Non-pigmented ciliary epithelial cell (primary cell): ENCODE measurements at places on chromosomes 6 and 20.
A peak's percentile ranks its signal among the peaks of the same experiment; 100 is the strongest.

- no peak for DNase-seq
Observed at GRCh38 chr20:12610871-12611270, 397.9 kb upstream of the SPTLC3 start.

GRCh38 chr6:162306616-162307015 is 420.9 kb downstream of the PRKN start:
- DNase-seq = no peak

- DNase-seq = no peak
Observed at GRCh38 chr20:43102394-43102793, 87.3 kb downstream of the PTPRT start.

GRCh38 chr6:26157251-26158075 is 70.2 kb downstream of the HFE start:
- DNase-seq = peak; percentile 92

DNA sequence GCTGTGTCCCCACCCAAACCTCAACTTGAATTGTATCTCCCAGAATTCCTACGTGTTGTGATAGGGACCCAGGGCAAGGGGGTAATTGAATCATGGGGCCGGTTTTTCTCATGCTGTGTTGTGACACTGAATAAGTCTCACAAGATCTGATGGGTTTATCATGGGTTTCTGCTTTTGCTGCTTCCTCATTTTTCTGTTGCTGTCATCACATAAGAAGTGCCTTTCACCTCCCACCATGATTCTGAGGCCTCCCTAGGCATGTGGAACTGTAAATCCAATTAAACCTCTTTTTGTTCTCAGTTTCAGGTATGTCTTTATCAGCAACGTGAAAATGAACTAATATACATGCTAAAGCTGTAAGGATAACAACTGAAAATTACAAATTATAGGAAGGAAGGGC is 88.3 kb downstream of the CDYL start:
- DNase-seq = no peak

- no peak for DNase-seq
Observed at GRCh38 chr6:73460056-73460455, 1.5 kb upstream of the MTO1 start.

DNA sequence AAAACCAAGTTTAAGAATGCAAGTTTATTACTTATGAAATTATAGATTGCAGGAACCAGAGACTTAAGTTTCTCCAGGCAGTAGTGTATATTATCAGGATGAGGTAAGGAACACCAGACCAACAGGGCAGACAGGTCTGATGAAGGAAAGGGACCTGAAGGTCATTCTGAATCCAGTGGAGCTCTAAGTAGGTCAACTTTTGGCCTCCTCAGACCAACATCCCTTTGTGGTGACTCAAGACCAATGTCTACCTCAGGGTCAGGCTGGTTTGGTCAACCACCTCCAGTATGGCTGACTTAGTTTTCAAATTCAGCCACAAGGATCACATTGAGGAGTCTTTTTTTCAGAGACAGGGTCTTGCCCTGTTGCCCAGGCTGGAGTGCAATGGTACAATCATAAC is 38.7 kb upstream of the TFAP2A start:
- no peak for DNase-seq

DNA sequence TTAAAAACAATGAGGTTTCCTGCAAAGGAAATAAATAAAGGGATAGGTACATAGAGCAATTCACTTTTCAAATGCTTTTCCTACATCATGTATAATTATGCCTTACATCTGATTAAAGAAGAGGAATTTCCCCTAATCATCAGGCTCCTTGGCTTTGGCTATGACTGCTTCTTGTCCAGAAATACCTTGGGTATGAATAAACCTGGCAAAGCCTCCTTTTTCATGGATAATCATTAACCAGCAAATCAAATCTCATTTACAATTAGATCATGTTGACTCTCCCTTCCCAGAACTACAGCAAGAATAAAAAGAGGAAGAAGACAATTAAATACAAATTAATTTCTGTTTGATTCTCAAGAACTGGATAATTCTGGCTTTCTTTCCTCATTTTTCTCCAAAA is 58.0 kb upstream of the CD2AP start:
- no peak for DNase-seq

DNA sequence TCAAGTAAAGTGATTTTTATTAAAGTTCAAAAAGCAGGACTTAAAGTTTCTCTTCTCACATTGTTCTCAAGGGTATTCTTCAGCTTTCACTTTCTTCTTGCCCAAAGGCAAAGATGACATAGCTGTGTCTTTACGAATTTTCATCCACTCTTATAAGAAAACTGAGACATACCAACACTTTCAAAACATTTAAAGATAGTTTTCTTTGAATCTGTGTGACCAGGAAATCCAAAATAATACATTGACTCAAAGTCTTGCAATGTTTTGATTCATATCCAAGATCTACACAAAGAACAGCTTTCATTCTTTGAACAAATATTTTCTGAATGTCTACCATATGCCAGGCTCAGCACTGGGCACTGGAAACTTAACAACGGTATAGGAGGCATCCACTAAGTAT is 117.9 kb downstream of the SIM1 start:
- no peak for DNase-seq

DNA sequence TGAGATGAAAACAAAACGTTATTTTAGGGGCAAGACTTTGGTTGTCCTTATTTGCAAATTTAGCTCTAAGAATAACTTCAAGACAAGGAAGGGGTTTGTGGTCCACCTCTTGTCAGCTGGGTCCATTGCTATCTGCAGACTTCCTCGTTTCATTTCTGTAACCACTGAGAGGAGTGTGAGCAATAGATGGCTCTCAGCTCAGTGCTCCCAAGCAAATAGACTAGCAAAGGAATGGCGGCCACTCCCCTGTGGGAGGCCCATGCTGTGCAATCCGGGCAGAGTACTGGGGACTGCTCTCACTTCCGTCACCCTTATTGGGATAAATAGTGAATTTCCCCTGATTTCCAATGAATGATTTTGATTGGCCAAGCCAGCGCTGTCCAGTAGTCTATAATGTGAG is 176.6 kb downstream of the ZDHHC14 start:
- no peak for DNase-seq

GRCh38 chr6:88492241-88492640 is 326.1 kb upstream of the CNR1 start:
- DNase-seq = no peak

- no peak for DNase-seq
Observed at GRCh38 chr6:139108378-139108777, 26.5 kb upstream of the HECA start.

- no peak for DNase-seq
Observed at GRCh38 chr20:50298554-50299324, 108.1 kb downstream of the CEBPB start.

DNA sequence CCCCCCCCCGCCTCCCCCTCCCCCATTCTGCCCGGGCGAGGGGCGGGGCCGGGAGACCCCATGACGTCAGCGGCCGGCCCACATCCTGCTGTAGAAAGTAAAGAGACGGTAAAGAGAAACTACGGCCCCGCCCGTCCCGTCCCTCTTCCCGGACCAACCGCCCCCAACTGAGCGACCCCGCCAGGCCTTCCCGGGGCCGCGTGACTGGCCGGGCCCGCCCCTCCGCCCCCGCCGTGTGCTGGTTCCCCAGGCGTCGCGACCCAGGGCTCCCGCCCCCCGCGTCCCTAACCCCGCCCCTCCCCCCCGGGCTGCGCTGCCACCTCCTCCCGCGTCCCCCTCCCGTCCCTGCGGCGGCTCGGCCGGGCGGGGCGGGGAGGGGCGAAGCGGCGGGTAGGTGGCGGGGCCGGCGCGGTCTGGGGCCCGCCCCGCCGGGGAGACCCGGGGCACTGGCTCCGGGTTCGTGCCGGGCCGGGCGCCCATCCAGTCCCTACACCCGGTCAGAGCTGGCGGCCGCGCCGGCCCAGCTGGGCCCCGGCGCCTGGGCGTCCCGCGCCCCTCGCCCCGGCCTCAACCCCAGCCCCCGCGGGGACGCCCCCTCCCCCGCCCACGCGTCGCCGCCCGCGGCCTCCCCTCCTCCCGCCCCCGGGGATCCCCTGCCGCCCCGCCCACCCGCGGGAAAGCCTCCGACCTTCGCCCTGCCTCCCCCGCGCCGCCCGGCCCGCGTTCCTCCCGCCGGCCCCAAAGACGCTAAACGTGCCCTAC is 655 bp upstream of the HIVEP1 start:
- DNase-seq = no peak

GRCh38 chr6:12977806-12978205 is 261.2 kb downstream of the PHACTR1 start:
- DNase-seq = no peak

GRCh38 chr6:114588726-114589125 is 245.9 kb upstream of the HS3ST5 start:
- DNase-seq = no peak

GRCh38 chr20:50062006-50062838 is 50.7 kb downstream of the UBE2V1 start:
- DNase-seq = no peak

DNA sequence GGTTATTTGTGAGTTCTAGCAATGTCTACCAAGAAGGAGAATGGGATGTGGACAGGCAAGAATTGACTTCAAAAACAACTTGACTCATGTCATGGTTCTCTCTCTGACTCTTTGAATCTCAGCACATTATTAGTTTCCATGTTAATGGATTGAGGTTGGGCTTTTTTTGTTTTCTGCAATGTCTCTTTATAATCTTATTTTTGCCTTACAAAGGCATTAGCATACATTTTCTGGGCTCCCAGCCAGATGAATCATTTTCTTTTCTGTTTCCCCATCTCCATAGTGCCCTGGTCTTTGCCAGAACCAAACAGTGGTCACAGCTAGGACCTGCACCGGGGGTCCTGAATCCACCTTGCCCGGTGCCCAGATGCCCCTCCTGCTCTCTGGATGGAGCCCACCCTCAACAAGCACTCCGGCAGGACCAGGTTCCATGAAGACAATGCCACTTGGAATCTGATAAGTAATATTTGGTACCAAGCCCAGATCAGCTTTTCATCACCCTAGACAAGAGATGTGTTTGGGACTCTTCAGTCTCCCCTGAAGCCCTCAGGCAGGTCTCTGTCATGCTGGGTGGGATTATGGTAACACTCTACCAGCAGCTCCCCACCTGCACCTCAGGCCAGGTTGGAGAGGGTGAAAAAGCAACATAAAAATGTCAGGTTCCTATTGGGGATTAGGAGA is 266.7 kb upstream of the SULF2 start:
- DNase-seq = no peak

GRCh38 chr6:2976571-2977085 is 5.3 kb upstream of the SERPINB6 start:
- DNase-seq = no peak

DNA sequence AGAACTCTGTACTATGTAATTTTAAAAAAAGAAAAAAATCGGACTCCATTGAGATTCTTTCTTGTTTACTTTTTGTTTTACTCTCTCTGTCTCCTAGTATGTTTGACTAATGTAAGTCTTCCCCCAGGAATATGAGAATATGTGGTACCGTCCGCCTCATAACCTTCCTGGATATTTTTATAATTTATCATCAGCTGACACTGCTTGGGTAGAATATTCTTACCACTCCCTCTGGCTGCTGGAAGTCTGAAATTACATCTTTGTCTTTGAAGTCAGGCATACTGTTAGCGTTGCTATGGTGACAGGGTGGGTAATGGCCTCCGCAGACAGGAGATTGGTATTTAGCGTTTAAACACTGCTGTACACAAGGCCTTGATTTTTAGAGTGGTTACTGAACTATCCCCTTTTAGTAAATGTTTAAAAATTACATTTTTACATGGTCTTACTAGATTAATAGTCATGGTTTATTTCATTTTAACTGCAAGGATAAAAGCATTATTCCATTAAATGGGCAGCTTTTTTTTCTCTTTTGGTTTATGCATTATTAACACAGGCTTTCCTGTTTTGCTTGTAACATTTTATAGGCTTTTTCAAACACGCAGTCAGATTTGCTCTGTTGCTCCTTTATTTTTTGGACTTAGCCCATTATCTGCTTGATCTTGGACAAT is 176.4 kb downstream of the ARID1B start:
- DNase-seq = peak; percentile 98

- no peak for DNase-seq
Observed at GRCh38 chr6:87391334-87391733, 16.4 kb upstream of the CFAP206 start.

DNA sequence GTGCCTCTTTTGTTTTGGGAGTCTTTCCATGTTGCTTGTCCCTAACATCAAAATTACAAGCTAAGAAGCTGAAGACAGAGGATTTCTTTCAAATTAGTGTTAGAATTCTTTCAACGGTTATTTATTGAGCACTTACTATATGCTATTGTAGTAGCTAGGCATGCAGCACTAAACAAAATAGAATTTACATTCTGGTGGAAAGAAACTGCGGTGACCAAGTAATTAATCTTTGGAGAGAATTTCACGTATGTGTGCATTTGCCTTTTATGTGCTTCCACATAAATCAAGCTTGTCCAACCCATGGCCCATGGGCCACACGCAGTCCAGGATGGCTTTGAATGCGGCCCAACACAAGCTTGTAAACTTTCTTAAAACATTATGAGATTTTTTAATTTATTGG is 33.0 kb upstream of the DUSP22 start:
- DNase-seq = no peak

DNA sequence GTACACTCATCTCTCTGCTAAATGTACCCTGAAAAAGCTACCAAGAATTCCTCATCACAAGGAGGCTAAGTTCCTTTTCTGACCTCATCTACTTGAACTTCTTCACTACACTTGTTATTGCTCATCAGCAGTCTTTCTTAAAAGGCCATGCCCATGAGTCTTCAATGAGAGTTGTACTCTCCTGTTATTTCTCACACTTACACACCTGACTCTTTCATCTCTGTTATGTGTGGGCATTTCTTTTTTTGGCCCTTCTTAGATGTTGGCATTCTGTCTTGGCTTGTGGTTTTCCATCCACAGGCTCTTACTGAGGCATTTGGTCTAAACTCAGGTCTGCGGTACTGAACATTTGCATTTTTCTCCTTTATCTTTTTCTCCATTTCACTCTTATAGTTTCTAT is 10.7 kb upstream of the SLC17A1 start:
- DNase-seq = no peak

DNA sequence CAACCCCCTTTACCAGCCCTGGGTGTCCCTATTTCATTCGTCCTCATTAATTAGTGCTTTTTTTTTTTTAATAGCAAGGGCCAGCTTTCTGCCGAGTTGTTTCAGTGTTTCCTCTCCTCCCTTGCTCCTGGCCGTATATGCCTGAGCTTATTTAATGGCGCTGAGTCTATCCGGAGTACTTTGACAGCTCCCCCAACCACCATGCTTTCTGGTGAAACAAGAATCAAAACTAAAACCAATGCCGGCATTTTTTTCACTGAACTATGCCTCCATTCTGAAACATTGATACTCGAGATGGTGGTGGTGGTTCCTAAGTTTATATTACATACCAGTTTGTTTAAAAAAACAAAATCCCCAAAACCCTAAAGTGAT is 1.2 kb downstream of the DCBLD1 start:
- no peak for DNase-seq

DNA sequence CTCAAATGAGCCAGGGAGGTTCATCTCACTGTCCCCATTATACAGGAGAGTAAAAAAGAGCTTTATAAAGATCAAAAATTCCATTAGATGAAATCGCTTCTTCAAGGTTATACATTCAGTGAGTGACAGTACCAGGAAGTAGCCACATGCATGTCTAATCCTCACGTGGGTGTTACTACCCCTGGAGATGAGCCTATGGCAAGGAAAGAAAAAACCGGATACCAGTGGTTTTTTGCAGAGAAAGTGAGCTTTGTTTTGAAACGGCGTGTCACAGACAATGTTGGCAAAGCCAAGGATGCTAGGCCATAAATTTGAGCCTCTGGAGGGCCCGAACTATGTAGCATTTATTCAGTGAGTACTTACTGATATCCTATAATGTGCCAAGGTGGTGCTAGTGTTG is 215.0 kb upstream of the RIN2 start:
- no peak for DNase-seq

GRCh38 chr6:50716899-50717509 is 3.7 kb downstream of the TFAP2D start:
- DNase-seq = no peak

GRCh38 chr6:54111341-54112045 is at the start of gene MLIP:
Gene MLIP (plus strand): TSS chr6:54111443. CDS start chr6:54111480, 37 bp downstream.
- DNase-seq = no peak
